Stimulated activated CD4-positive, alpha-beta T cell treated with anti-CD3 and anti-CD28 coated beads, Interleukin-1b, Interleukin-23, amount 100 ng/mL, for 4 hours (primary cell): ENCODE measurements at places on chromosomes 7 and 10.

DNA sequence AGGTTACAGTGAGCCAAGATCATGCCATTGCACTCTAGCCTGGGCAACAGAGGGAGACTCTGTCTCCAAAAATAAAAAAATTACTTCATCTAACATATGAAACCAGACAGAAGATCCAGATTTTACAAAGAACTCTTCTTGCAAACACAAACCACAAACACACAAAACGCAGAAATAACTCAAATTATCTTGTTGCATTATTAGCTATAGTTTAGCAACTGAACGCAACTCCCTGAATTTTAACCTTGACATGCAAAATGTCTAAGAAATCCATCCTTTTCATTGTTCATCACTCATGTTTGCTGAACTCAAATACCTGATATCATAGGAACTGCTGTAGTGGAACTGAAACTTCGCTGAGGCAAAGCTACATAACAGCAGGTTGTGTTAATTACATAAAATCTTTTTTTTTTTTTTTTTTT lies 64.1 kb downstream of the MICU1 start:
- DNase-seq: no peak

- no peak for DNase-seq
These were observed 29.5 kb downstream of the PLXDC2 start for GRCh38 chr10:19845503-19846368.

DNA sequence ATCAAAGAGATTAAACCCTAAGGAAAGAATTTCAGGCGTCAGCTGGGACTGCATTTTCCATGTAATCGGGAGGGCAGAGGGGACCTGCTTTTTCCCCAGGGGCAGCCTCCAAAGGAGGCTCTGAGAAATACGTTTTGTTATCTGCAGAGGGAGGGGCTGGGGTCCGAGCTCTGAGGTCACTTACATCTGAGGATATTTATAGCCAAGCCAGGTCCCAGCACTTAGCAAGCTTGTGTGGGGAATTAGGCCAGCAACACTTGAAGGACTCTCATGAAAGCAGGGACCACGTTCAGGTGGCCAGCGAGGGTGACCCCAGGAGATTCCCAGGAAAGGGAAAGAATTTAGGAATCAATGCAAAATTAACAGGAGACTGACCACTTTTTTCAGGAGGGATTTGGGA lies 20.6 kb upstream of the GDI2 start:
- no peak for DNase-seq

GRCh38 chr10:101892782-101893391 lies 49.3 kb upstream of the KCNIP2 start:
- DNase-seq: no peak

DNA sequence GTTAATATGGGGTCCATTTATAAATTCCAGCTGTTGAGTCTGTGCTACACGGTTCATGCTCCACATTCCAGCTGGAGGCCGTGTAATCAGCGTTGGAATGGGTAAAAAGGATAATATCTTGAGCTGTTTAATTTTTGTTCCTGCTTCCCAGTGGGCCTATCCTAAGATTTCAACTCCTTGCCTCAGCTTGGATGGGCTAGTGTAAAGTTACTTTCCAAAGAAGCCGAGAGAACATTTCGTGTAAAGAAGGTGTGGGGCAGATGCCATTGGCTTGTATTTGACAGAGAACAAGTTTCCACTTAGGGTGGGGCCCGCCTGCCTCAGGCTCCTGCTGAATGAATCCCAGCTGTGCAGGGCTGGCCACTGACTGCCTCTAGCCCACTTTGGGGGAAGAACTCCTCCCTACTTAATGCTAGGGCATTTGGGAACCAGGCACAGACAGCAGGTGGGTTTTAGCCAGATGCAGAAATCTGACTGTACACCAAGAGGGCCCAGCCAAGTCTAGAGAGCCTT lies 125.9 kb upstream of the LYZL2 start:
- no peak for DNase-seq

DNA sequence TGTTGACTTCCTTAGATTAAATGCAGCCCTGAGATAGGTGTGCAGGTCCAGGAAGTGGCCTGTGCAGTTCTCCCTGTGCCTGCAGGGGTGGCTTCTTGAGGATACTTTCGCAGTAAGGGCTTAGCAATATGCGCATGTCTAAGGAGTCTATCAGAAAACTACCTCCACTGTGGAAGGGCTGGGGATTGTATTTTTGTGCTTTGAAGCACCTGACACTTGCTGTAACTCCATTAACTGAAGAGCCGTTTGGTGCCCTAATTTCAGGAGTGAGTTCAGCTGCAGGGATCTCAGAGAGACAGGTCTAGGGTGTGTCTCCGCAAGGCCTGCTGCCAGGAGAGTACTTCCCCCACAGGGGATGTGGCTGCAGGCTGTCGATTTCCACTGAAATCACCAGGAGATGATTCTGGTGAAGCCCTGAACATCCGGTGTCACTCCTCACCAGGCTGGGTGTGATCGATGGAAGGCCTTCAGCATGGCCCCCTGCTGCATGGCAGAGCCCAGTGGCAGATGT lies 35.5 kb downstream of the IKZF1 start:
- no peak for DNase-seq

DNA sequence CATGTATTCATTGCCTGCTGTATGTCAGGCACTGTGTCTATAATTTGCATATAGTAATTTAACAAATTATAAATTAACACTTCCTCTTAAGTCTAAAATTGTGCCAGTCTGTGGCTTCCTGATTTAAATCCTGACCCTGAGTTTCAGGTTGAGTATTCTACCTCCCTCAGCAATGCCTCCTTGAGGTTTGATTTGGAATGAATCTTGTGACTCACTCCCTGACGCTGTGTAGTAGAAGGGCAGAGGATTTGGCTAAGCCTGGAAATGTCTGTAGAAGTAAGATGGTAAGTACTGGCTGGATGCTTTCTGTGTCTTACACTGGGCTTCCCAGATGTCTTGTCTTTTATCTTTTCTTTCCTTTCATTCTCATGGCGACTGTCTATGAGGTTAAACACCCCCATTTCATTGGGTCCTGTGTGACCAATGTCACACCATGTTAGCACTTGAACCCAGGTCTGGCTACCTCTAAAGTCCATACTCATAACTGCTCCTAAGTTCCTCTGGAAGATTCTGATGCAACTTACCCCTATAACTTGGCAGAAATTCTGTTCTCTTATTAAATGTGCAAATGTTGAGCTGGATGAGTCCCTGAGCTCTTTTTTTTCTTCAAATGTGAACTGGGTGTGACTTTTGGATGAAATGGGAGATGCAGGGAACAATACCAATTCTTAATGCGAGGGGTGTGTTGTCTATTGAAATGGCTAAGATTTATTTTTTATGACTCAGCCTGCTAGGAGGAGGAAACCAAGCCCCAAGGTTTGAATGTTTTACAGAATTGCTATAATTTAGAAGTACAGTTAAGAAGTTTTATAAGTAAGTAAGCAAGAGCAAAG lies 48.5 kb downstream of the PLCE1 start:
- no peak for DNase-seq

DNA sequence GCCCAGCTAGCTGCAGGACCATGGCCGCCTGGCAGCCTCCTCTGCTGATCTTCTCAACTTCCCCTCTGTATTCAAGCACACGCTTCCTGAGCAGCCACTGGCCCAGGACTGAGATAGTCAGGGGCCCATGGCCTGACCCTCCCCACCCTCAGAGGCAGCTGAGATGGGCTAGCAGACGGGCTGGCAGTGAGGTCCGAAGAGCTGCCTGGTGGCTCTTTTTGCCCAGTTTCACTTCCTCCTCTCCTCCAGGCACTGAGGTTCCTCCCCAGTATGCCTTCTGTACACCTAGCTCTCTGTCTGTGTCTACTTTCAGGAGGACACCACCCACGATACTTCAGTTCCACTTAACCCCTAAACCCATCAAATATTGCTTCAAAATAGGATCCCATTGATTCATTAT lies 395.6 kb downstream of the TNS3 start:
- no peak for DNase-seq
